ENCODE measurements at places on chromosomes 3 and 15.

GRCh38 chr15:74775132-74775562, 6.7 kb upstream of the CSK start:
- H3K27ac ChIP-seq, result no peak overlapping the region
- no peak overlapping the region for H3K4me3 ChIP-seq
- no peaks in the 10 kb centered on the region for H3K36me3 ChIP-seq
- DNase-seq, result no peak

DNA sequence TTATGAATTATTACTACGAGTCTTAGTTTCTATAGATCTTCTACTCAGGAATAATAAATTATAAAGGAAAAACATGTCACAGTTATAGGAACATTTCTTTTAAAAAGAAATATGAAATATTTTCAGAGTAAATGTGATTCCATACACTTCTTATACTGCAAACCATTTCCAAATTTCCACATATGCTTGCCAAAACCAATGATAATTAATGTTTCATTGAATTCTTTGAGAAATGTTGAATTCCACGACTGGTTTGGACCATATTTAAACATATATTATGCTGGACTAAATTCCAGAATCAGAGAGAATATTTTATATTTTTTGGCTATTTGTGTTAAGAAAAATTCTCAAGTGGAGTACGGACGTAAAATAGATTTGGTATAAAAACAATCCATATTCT, 144.6 kb downstream of the EPHA3 start:
- no peak for DNase-seq
- H3K36me3 ChIP-seq, result no peaks in the 10 kb centered on the region
- no peak overlapping the region for H3K27ac ChIP-seq
- no peaks in the 10 kb centered on the region for H3K4me1 ChIP-seq
- no peaks in the 10 kb centered on the region for H3K27me3 ChIP-seq

DNA sequence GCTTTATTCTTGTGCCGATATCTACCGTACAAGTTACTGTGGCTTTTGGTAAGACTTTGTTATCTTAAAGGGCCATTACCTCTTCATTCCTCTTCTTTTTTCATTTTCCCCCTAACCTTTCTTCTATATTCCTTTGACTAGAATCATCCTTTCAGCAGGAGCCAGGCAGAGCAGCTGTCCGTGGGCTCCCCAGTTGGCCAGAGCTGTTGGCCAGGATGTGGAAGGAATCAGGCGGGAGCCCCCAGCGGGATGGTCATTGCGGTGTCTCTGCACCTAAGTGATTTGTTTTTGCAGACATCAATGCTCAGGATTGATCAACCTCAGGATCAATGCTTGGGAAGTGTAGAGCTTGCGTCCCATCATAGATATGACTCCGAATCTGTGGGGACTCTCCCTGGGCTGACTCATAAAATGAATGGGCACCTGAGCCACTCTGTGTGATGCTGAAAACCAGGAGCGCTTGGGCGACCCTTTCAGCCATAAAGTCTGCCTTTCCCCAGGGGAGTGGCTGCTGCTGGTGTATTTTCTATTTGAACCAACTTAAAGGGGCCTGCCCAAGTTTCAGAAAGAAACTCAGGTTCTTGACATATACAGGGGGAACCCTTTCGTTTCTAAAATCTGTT, 21.7 kb downstream of the APBA2 start:
- no peak overlapping the region for H3K27ac ChIP-seq
- DNase-seq, result no peak
- no peaks in the 10 kb centered on the region for H3K36me3 ChIP-seq
- H3K4me3 ChIP-seq, result no peak overlapping the region

GRCh38 chr3:70863049-70863448, 550.6 kb upstream of the MDFIC2 start:
- DNase-seq, result no peak
- no peaks in the 10 kb centered on the region for H3K36me3 ChIP-seq
- no peaks in the 10 kb centered on the region for H3K4me1 ChIP-seq
- no peaks in the 10 kb centered on the region for H3K27me3 ChIP-seq
- no peak overlapping the region for H3K27ac ChIP-seq

GRCh38 chr15:88303395-88303794, 46.9 kb upstream of the NTRK3 start:
- H3K27me3 ChIP-seq, result no peaks in the 10 kb centered on the region
- no peak overlapping the region for H3K4me3 ChIP-seq
- DNase-seq, result no peak
- no peak overlapping the region for H3K27ac ChIP-seq
- H3K4me1 ChIP-seq, result peaks cover 8% of the 10 kb centered on the region

DNA sequence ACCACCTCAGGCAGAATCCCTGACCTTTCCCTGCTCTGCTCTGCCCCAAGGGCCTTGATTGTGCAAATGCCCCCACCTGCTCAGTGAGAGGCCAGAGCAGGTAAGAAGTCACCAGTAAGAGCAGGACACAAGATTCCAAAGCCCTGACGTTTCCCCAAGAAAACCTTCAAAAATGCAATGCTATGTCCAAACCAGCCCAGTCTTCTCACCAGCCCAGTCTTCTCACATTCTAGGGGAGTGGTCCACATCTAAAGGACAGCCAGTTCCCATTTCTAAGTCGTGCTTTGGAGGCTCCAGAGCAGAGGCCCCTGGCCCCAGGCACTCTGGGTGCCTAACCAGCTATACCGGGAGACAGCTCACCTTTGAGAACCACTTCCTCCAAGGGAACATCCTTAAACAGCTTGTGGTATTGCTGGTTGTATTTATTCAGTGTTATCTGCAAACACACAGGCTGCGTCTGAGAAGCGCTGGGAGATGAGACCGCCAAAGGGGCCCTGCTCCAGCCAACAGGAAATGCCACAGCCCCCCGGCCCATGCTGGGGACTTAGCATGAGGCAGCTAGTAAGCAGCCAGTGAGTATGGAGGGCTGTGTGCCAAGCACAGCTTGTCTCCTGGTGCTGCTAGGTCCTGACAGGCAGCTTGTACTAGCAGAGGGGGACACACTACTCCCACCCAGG, 29.3 kb downstream of the GRAMD2A start:
- DNase-seq, result no peak
- H3K27me3 ChIP-seq, result no peaks in the 10 kb centered on the region
- no peak overlapping the region for H3K4me3 ChIP-seq
- peak overlapping the region; percentile 37 for H3K27ac ChIP-seq
- H3K36me3 ChIP-seq, result peaks cover 2% of the 10 kb centered on the region
- peaks cover 36% of the 10 kb centered on the region for H3K4me1 ChIP-seq

GRCh38 chr3:48896936-48897335, 1.7 kb downstream of the SLC25A20 start:
- DNase-seq, result no peak
- no peak overlapping the region for H3K27ac ChIP-seq
- H3K36me3 ChIP-seq, result no peaks in the 10 kb centered on the region
- peaks cover 18% of the 10 kb centered on the region for H3K4me1 ChIP-seq

- no peaks in the 10 kb centered on the region for H3K36me3 ChIP-seq
- no peak for DNase-seq
- no peaks in the 10 kb centered on the region for H3K27me3 ChIP-seq
- no peak overlapping the region for H3K27ac ChIP-seq
- H3K4me3 ChIP-seq, result no peak overlapping the region
- H3K4me1 ChIP-seq, result no peaks in the 10 kb centered on the region
Observed at GRCh38 chr15:97678656-97679055, 281.8 kb upstream of the ARRDC4 start.

- H3K4me3 ChIP-seq, result no peak overlapping the region
- no peak for DNase-seq
- H3K27ac ChIP-seq, result no peak overlapping the region
- H3K4me1 ChIP-seq, result peaks cover 15% of the 10 kb centered on the region
- H3K36me3 ChIP-seq, result no peaks in the 10 kb centered on the region
Observed at GRCh38 chr15:67076147-67076843, 10.9 kb downstream of the SMAD3 start.

DNA sequence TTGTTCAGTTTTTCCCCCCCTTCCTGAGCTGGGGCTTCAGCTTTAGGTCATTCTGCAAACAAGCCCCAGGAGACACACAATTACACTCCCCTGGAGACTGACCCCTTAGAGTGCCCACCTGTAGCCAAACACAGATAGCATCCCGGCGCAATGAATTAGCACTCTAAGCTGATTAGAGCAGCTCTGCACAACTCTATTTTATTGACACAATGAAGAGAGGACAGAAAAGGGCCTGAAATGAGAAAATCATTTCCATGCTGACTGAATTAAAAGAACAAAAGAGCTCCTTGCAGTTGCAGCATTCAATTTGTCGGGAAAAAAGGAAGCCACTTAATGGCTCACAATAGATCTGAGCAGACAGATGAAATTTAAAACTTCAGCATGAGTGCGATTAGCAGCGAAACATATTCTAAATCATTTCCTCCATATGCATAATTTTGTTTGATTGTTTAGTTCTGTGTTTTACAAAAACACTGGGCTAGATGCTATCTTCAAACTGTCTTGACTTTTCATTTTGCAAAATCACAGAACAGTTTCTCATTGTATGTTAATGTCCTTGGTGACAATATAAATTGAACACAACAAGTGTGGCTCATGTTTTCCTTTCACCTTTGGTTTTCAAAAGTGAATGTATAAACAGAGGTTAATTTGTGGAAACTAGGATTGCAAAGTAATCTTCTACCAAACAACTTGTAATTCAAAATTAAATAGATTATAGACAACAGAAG, 308.6 kb downstream of the MECOM start:
- no peak overlapping the region for H3K27ac ChIP-seq
- H3K36me3 ChIP-seq, result no peaks in the 10 kb centered on the region
- H3K4me1 ChIP-seq, result no peaks in the 10 kb centered on the region
- H3K4me3 ChIP-seq, result no peak overlapping the region
- DNase-seq, result no peak

GRCh38 chr3:169529013-169529412, 134.5 kb downstream of the MECOM start:
- no peaks in the 10 kb centered on the region for H3K4me1 ChIP-seq
- H3K36me3 ChIP-seq, result no peaks in the 10 kb centered on the region
- H3K27me3 ChIP-seq, result no peaks in the 10 kb centered on the region
- no peak overlapping the region for H3K27ac ChIP-seq

DNA sequence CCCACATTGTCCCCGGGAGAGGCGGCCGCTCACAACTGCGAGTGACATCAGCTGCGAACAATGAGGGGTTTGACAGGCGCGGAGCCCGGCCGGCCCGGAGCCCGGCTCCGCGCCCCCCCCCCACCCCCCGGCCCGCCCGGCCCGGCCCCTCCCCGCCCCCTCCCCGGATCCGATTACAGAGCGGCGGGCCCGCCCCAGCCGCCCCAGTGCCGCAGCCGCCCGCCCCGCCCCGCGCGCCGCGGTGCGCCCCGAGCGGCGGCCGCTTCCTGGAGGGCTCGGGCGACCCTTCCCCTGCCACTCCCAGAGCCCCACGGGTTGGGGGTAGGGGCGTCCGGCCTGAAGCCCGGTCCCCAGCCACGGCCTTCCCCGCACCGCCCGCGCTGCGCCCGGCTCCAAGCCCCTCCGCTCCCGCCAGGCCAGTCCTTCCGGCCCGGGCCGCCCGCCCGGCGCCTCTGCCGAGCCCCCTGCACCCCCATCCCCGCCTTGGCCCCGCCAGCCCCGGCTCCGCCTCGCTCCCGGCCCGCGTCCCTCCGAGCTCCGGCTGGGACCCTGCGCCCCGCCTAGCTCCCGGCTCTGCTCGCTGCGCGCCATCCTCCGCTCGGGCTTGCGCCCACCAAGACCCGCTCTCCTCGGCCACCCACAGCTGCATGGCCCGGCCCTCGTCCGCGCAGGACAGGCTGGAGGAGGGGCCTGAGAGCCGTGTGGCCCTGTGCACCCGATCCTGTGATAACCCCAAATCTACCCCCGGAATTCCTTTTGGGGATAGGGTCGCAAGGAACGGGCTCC, at the start of gene PCBP4:
Gene PCBP4 (minus strand): TSS at position 71 of the 786 bp plus-strand sequence. CDS start 6,214 bp downstream, outside the sequence.
- H3K36me3 ChIP-seq, result peaks cover 30% of the 10 kb centered on the region
- peak within 1 kb of the TSS; percentile 78 for H3K4me3 ChIP-seq
- DNase-seq, result peak; percentile 84
- peak within 1 kb of the TSS; percentile 92 for H3K27ac ChIP-seq
- H3K27me3 ChIP-seq, result no peaks in the 10 kb centered on the region

DNA sequence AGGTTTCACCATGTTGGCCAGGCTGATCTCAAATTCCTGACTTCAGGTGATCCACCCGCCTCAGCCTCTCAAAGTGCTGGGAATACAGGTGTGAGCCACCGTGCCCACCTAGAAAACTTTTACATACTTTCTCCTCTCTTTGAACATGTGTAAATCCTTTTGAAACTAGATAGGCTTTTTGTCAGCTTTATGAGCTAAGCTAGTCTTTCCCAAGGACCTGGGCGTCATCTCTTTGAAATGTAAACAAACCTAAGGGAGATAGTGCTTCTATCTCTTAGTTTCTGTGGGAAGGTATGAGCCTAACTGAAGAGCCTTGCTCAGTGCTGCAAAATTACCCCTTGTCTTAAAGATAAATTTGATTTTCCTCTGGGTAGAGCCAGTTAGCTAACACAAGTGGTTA, 4.8 kb downstream of the CX3CR1 start:
- H3K4me1 ChIP-seq, result no peaks in the 10 kb centered on the region
- no peak for DNase-seq
- H3K27ac ChIP-seq, result no peak overlapping the region
- no peaks in the 10 kb centered on the region for H3K36me3 ChIP-seq

All from spinal cord (tissue), 10 donors.